ENCODE measurements at places on chromosomes 7 and 10.
A peak's percentile ranks its signal among the peaks of the same experiment; 100 is the strongest.

DNA sequence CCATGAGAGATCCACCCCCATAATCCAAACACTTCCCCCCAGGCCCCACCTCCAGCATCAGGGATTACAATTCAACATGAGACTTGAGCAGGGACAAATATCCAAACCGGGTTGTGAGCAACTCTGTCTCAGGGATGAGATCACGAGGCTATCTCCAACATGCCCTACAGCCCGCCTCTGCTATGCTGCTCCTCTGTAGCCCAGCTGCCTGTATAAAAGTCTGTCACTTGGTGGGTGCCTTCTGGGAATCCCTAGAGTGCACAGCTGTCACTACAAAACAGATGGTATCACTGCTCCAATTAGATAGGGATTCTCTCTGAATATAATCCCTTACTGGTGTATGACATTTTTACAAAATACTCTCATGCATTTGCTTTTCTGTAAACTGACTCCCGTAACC lies 114.9 kb upstream of the NANOS1 start:
- no peak for DNase-seq

- no peak for DNase-seq
These were observed 541.7 kb upstream of the GALNT17 start for GRCh38 chr7:70590126-70590854.

- no peak for DNase-seq
These were observed 184.3 kb downstream of the NEBL start for GRCh38 chr10:20712774-20713173.

GRCh38 chr7:55485501-55486191 lies 86.7 kb downstream of the VOPP1 start:
- DNase-seq = no peak

DNA sequence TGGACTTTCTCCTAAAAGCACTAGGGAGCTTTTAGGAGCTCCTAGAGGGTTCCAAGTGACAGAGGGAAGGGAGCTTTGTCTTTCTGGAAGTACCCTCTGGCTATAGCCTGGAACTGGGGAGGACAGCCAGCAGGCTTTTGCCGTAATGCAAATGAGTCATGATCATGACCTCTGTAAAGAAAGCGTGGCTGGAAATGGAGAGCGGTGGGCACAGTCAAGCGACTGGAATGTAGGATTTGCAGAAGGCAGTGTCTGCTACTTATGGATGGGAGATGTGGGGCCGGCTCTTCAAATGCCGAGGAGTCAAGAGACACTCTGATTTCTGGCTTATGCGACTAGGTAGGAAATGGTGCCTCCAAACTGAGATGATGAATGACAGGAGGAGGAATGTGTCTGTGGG lies 34.6 kb upstream of the PLPP4 start:
- peak; percentile 90 for DNase-seq

DNA sequence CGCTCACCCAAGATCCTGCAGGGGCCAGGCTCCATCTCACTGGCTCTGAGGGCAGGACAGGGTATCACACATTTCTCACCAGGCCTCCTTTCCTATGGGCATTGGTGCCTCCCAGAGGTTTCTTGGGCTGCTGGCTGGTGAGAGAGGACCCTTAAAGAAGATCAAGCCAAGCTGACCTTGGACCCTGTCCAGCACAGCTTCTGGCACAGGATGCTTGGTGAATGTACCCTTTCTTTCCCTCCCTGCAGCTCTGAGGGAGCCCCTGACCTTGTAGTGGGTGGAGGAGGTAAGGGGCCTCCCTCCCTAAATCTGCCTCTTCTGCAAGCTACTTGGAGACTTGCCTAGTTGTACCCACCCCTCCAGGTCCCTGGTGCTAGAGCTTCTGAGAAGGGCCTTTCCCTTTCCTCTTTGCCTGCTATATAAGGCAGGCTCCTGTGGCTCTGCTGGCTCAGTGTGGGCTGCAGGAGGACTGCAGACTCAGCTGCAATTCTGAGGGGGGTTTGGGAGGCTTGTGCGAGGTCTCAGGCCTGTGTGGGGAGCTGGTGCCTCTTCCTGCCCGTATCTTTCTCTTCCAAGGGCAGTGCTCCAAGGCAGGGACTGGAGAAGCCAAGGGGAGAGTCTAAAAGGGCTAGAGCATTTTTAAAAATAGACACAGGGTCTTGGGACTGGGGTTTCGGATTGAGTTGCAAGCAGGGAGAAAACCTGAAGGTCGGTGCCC lies 11.7 kb upstream of the TRIM8 start:
- DNase-seq = no peak

- DNase-seq = no peak
These were observed 38.8 kb downstream of the ERLIN1 start for GRCh38 chr10:100146875-100147650.

GRCh38 chr10:22550732-22551131 lies 163.6 kb downstream of the PIP4K2A start:
- DNase-seq = no peak

DNA sequence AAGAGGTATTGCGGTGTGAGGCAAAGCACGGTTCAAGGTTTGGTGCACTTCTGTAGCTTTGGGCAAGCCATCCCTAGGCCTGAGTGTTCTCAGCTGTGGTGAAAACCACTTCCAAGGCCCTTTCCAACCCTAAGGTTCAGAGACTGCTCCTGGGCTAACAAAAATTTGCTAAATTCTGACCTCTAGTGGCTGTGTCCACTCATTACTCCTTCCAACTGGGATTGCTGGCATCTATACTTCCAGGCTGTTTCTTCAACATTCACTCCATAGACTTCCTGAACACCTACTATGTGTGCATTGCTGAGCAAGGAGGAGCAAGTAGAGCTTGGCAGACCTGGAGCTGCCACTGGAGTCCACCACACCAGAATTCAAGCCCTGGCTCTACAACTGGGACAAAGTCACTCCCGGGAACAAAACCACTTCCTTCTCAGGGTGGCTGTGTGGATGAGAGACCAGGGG lies 29.3 kb upstream of the SH3PXD2A start:
- no peak for DNase-seq

GRCh38 chr10:23314835-23315239 lies 29.8 kb downstream of the C10orf67 start:
- peak; percentile 74 for DNase-seq

DNA sequence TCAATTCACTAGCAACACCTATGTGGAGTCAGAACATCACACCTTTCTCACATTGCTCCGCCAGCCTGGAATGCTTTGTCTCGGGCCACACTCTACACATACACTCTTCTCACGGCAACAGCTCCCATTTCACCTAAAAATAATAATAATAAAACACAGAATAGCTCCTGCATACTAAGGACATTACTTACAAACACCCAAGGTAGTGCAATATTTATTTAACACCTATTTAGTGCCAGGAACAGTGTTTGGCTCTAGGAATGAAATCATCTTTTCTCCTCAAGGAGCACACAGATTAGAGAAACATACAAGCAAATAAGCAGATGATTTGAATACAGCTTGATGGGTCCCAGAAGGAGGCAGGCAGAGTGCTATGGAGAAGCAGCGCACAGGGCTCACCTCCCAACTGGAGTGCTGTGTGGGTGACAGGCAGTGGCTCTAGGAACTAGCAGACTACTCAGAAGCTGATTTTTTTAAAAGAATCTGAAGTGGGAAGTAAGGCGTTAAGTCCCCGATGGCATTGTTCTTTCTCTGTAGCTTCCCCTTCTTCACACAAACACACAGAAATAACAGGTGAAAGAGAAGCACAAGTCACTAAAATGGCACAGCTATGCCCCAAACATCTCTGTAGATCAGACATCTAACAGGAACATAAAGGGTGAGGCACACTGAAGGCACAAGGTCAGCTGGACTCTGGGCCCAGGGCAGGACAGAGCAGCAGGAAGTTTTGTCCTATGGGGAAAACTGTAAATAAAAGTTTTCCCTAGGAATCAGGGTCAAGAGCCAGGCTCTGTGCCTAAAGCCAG lies 16.7 kb downstream of the USP6NL start:
- no peak for DNase-seq

DNA sequence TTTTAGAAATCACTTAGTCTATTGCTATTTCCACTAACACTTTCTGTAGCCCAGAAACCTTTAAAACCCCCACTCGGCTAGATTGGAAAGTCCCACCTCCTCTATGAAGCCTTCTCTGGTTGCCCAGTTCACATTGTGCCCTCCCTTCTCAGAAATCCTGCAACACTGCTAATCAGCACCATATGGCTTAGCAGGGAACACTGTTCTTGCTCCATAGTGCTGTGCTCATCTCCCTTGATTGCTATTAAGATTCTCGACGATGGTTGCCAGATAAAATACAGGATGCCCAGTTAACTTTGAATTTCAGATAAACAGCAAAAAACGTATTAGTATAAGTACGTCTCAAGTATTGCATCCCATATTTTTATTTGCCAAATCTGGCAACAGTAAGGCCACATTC lies 40.1 kb upstream of the XPNPEP1 start:
- no peak for DNase-seq

DNA sequence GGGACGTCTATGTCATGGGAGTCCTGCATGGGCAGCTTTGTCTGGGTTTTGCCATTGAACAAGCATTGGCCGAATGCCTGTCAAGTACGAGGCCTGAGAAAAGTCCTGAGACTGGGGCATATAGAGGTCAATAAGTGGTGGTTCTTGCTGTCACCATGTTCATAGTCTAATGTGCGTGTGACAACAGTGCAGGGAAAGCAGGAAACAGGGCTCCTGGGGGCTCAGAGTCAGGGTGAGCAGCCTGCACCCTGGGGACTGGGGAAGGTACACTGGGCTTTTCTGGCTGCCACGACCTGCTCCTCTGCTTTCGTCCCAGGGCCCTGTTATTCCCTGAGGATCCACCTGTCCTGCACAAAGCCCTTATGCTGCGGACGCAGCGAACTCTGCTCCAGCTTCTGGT lies 21.3 kb downstream of the FAM241B start:
- no peak for DNase-seq

DNA sequence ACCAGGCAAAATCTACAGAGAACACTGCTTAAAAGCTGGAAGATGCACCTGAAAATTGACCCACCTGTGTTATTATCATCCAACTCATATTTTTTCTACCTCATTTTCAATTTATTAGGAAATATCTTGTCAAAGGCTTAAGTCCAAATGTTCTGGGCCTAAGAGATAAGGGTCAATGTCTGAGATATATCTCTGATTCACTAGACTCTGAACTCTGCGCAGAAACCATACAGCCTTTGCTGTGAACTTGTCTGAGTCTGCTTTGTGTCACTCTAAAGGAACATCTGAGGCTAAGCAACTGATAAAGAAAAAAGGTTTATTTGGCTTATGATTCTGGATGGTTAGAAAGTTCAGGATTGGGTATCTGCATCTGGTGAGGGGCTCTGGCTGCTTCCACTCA lies 3.7 kb downstream of the PON1 start:
- DNase-seq = no peak

GRCh38 chr10:69936091-69936490 lies 116.6 kb upstream of the MACROH2A2 start:
- no peak for DNase-seq

GRCh38 chr10:102775935-102776669 lies 32.4 kb downstream of the WBP1L start:
- DNase-seq = no peak
